Heart left ventricle (tissue), 16 donors: ENCODE measurements at places on chromosomes 7 and 10.

GRCh38 chr7:40283391-40283790, 148.6 kb downstream of the SUGCT start:
- no peak for DNase-seq

DNA sequence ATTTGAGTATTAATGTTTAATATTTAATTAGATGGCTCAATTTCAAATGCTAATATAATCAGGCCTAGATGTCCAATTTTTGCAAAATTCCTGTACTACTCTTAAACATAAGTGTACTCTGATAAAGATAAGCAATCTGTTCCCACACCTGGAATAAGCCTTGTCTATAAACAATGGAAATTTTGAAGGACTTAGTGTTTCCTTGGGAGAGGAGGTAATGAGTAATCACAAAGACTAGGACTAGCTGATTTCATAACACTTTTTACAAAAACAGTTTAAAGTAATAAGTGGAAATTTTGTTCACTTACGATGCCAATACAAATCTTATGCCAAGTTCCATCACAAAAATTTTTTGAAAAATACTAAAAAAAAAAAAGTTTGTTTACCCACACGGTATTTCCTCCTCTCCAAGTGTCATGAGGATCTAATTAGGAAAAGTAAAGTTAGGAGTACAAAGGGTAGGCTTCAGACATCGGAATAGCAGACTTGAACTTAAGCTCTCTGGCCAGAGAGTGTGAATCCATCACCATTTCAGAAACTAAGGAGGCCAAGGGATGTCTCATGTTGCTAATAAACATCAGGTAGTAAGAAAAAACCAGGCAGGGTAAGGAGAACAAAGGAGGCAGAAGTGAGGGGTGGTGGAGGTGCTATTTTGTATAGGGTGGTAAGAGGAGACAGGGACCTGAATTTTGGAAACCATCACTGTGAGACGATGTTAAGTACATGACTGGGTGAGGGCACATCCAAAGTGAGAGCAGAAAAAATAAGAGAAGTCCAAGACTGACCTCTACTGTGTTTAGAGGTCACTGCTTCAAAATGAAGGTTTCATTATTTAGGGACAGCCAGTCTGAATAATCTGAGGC, 61.3 kb downstream of the RAPGEF5 start:
- DNase-seq = no peak

DNA sequence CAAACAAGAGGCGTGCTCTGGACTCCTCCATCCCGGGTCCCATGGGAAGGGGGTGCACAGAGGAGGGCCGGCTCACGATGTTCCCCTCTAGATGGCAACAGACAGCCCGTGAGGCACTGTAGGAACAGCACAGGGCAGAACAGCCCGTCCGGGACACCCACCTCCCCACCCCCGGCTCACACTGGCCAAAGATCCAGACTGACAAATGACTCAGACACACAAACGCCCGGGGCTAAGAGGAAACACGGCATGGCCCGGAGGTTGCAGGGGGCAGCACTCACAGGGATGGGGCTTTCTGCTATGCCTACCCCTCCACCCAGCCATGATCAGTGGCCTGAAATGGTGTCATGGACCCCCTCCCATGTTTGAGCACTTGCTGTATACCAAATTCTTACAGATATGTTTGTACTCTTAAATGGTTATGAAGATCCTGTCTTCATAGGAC, 4.9 kb upstream of the ELN start:
- DNase-seq = peak; percentile 66

- DNase-seq = no peak
Measured at GRCh38 chr10:44572146-44572545, 187.2 kb upstream of the CXCL12 start.

DNA sequence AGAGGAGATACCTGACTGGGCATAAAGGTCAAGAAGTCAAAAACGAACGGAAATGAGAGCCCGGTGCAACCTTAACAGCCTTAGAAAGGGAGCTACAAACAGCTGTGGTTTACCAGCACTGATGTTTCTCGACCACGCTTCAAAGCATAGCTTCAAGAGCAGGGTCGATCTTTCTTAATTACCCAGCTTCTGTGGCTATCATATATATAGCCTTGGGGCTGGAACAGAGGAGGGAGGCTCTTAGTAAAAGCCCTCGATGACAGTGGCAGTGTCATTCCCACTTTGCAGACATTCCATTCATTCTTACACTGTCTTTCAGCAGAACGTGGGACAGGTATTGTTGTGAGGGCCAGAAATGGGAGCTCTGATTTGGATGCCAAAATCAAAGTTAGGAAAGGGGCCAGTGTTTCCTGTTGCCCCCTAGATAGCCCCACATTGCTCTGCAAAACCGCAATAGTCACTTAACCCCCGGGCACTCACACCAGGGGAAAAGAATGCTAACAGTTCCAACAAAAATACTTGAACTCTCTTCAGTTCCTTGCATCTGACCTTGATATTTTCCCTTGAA, 141.5 kb downstream of the MTPAP start:
- DNase-seq = no peak

- no peak for DNase-seq
Measured at GRCh38 chr7:94028768-94029167, 24.6 kb upstream of the BET1 start.

DNA sequence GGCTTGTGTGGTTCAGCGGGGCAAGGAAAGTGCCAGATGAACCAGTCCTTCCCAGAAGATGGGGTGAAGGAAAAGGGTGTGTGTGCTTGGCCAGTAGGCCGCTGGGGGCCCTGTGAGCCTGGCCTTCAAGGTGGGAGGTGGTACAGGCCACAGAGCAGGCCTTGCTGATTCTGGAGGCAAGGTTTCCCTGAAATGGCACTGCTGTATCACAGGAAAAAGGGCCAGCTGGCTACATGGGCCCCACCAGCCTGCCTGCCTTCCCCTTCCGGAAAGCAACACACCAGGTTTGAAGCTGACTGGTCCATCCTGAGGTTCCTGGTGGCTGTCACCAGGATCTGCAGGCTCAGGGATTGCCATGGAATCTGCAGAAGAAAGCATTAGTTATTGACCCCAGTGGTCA, 12.5 kb downstream of the MMRN2 start:
- no peak for DNase-seq

DNA sequence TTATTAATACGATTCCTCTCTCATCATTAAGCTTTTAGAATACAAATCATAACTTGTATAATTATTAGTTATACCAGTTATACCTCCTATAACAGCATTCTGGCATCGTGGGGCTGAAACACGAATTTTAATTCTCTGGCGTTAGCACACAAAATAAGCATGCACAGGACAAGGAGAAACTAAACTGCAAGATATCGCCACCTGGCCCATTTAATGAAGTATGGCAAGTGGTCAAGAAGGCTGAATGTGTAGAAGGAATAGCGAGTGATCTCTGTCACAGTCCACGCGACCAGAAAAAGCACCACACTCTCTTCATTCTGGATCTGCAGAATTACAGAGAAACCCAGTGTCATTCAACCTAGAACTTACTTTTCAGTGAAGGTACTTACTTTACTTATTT, 18.1 kb downstream of the HACD1 start:
- DNase-seq = no peak

DNA sequence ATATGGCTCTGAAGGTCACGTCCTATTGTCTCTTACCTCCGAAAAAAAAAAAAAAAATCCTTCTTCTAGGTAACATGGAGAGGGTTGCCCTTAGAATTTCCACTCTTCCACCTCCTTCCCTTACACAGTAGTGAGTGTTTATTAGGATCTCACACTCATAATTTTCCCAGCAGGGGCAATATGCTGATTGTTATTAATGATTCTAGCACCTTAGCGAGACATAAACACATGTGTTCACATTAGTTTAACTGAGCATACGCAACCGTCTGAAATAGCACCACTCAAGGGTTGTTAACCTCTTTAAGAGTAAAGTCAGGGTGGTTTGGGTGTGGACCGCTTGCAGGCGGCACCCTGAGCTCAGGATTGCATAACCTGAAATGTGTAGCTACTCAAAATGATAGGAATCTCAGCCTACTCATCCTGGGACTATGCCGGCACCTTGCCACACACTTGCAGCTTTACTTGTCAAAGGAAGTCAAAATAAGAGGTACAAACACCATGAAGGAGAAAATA, 52.2 kb downstream of the CPEB3 start:
- no peak for DNase-seq

GRCh38 chr7:41467596-41467995, 235.3 kb downstream of the INHBA start:
- DNase-seq = no peak

DNA sequence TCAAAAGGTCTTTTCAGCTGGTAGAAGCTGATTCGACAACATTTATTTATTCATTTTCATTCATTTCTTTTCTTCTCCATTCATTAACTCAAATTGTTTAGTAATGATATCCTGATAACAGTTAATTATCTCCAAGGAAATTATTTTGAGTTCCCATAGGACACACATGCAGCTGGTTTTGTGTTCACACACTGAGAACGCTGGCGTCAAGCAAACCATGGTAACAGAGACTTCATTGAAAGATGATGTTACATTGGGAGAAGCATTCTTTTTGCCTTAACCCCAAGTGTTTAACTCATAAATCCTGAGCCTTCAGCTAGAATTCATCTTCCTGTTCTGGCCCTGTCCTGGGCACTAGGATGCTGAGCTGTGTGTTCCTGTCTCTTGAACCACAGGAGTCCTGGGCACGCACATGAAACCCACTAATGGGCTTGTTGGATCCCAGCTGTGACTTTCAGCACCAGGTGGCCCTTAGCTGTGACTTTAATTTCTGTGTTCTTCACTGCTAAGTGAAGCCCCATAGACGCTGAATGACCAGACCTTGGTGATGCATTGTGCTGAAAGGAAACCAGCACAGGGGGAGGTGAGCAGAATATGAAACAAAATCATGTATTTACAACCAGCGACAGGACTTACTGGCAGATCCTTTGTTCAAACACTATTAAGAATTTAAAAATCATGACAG, 121.5 kb upstream of the PRSS58 start:
- no peak for DNase-seq

DNA sequence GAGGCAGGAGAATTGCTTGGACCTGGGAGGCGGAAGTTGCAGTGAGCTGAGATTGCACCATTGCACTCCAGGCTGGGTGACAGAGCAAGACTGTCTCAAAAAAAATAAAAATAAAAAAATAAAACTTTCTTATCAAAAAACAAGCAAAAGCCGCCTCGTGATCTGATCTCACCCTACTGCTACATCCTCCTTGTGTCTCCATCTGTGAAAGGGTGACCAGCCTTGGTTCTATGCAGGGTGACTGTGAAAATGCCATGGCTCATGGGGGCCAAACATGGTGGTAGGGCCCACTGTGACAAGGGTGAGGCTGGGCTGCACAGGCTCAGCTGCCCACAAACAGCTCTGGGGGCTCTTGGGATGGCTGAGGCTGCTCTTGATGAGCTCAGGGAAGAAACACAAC, 968 bp upstream of the OPN4 start:
- no peak for DNase-seq

GRCh38 chr10:117516681-117517080, 25.9 kb upstream of the EMX2 start:
- DNase-seq = no peak

DNA sequence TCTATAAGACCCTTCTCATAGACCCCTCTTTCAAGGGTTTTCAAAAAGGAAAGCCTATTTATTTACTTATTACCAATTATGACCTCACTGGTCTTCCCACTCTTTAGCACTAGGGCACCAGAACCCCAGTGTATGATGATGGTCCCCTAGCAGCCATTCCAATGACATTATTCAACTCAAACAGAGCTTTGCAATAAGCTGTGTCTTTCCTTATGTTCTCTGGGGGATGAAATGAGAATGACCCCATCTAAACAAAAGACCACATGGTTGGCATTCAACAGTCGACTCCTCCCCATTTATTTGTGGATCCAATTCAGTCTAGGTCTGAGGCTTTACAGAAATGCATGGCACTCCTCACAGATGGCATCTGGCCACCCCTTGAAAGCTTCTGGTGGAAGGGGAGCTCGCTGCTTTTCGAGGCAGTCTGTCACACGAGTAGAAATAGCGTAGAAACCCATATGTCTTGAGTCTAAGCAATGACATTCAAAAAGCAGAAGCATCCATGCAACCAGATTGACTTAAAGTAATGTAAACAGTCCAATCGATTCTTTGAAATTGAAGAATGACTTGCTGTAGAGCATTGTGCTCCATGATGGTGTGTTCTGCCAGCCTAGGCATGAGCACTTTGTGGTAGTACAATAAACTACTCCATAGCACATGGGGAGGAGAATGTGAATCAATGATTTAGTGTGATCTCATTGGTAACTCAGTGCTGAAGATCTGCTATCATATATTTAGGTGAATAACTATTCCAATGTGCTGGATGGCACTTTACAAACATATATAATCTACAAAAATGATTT, 29.8 kb downstream of the NRP1 start:
- no peak for DNase-seq

DNA sequence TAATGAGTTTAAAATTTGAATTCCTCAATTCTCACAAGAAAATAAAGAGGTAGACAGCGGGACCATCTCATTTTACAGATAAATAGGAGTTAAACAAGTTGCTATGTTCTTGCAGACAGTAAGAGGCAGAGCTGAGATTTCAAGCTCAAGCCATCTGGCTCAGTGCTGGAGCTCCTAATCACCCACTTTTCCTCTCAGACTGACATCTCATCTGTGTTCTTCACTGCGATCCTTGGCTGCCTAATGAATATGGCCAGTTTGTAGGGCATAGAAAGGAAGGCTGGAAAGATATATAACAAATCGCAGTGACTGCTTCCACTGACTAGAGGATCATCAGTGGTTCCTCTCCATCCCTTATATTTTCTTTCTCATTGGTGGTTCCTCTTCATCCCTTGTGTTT, 151.2 kb downstream of the MPP7 start:
- no peak for DNase-seq

DNA sequence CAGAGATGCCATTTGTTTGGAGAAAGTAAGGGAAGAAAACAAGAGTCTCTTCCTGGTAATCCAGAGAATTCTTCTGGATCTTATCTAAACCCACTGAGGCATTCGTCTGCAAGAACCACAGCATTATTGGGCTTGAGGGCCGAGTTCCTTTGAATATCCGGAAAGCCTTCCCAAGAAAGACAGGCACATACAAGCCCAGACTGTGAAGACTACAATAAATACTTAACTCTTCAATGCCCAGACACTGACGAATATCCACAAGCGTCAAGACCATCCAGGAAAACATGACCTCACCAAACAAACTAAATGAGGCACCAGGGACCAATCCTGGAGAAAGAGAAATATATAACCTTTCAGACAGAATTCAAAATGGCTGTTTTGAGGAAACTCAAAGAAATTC, 99.0 kb downstream of the RNF32 start:
- no peak for DNase-seq

- no peak for DNase-seq
Measured at GRCh38 chr7:140232957-140233917, 56.5 kb upstream of the KDM7A start.

DNA sequence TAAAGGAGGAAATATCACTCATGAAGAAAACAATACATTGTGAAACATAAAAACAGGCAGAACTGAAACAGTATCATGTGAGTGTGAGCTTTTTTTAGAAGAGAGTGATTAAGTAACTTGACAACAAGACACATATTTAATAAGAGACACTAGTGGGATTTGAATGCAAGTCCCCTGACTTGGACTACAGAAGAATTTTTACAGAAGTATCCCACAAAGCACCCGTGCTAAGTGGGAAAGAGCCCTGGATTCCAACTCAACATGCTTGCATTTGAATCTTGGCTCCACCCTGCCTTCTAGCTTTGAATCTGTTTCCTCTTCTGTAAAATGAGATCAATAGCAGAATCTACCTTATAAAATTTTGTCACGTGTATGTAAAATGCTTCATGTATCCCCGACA, 166.2 kb downstream of the ZNF365 start:
- DNase-seq = no peak
